ENCODE measurements at places on chromosomes 4 and X. TPM values are rescaled to one million over a fixed set of nuclear protein-coding genes. Genes with fewer than 3 reads are reported as not detected.

FGF5 gene
- not detected for total RNA-seq

CXCL5 gene
- 155 TPM for total RNA-seq

MAGEH1 gene
- 9.4 TPM for total RNA-seq

IGBP1 gene
- 89.7 TPM for total RNA-seq

MXRA5 gene
- total RNA-seq: not detected

STK26 gene
- total RNA-seq: 71.2 TPM

CCDC158 gene
- not detected for total RNA-seq

MGST2 gene
- total RNA-seq: 38.6 TPM

FHDC1 gene
- 3.8 TPM for total RNA-seq

UCHL1 gene
- total RNA-seq: 3,041 TPM

WAS gene
- total RNA-seq: 0.20 TPM

TLR8 gene
- not detected for total RNA-seq

RTL9 gene
- 0.02 TPM for total RNA-seq

ZNF630 gene
- 1.6 TPM for total RNA-seq

MYOZ2 gene
- not detected for total RNA-seq

HS6ST2 gene
- total RNA-seq: 39.1 TPM

MAGIX gene
- total RNA-seq: 0.89 TPM
